ENCODE measurements at places on chromosomes 7 and 10. TPM values are rescaled to one million over a fixed set of nuclear protein-coding genes. Genes with fewer than 3 reads are reported as not detected.

The GDF10 gene
- total RNA-seq, result 2.0 TPM

- DNase-seq, result no peak
Observed at GRCh38 chr10:130901311-130902165, 410.0 kb downstream of the TCERG1L start.

- peak; percentile 43 for DNase-seq
Observed at GRCh38 chr7:100584054-100584682, 1.8 kb downstream of the LRCH4 start.

DNA sequence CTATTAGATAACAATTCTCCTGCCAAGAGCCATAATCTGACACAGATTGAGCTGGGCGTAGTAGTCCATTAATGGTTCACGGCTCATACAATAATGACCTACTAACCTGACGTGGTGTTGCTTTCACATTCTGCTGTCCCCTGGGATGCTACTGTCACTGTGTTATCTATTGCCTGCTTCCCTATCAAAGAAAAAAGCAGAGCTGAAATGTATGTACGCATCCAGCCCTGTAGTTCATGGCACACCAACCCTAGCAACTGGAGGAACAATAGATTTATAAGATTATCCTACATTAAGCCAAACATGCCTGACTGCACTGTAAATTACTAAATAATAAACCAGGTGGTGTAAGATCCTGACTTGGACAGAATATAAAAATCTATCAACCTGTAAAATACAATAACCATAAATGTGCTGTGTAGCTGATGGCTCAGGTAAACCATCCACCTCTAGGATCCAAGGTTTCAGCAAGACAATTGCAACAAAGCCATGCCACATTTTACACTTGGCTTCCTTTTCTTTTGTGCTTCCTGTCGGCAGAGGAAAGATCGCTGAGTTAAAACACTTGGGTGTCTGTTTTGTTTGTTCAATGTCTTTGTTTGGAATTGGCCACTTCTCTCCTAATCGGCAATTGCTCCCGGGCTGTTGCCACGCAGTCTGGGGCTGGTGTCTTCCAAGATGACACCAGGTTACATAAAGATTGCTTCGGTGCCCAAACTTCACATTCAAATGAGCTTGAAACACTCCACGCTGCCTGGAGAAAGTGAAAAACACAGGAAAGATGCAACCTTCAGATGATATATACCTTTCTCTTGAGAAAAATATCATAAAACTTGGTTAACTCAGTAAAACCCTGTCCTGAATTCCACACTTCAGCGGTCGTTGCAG, 143.9 kb upstream of the MGMT start:
- no peak for DNase-seq

The ZRANB1 gene
- total RNA-seq, result 35.1 TPM

- no peak for DNase-seq
Observed at GRCh38 chr10:52729271-52730104, 43.1 kb downstream of the MBL2 start.

- DNase-seq, result no peak
Observed at GRCh38 chr10:95312986-95313495, 22.2 kb upstream of the PDLIM1 start.

DNA sequence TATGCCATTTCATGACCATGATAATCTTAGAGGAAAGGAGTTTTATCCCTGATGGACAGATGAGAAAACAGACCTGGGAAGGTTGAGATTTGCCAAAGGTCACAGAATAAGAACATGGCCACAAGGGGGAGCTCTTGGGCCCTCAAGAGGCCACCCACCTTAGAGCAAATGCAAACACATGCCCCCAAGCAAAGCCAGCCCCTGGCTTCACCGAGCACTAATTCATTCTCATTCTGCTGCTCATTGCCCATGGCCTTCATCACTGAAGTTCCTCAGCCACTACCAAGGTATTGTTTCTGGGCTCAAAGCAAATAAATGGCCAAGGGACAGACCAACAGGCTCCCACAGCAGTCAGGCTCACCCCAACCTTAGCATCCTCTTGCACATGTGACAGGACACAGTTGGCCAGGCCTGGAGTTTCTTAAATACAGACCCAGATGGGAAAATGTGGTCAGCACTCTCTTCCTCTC, 44.2 kb downstream of the PDLIM1 start:
- DNase-seq, result no peak

The CREB5 gene
- 19.7 TPM for total RNA-seq

- DNase-seq, result peak; percentile 77
Observed at GRCh38 chr7:17021205-17021604, 139.4 kb upstream of the AGR3 start.

GRCh38 chr10:112744181-112745096, 205.6 kb upstream of the TCF7L2 start:
- no peak for DNase-seq

- peak; percentile 57 for DNase-seq
Observed at GRCh38 chr10:89414146-89414878, at the start of gene IFIT5. TSS of gene IFIT5 (plus strand) at chr10:89414568. CDS start at chr10:89414799, 231 bp downstream.

DNA sequence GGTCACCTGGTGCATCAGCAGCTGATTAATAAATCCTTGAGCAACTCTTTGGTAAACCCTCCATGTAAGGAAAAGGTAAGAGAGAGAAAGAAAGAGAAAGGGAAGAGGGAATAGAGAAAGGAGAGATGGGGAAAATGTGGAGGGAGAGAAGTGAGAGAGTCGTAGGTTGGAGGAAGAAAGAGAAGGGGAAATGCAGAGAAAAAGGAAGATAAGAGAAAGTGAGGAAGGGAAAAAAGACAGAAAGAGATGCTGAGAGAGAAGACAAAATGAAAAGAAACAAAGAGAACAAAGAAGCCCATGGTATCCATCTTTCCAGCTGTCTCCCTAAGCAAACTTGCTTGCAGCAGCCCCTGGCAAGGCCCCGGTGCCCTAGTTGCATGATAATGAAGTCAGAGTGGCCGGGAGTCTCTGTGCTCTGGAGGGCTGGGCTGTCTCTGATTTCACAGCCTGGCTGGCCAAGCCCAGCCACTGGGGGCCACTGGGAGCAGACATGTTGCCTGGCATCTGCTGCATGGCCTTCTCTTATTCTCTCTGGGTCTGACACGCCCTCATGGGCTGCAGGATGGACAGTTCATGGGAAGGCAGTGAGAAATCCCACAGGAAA, 48.4 kb downstream of the PRR15 start:
- DNase-seq, result no peak

The C10orf62 gene
- total RNA-seq, result not detected

The PROSER2 gene
- 9.5 TPM for total RNA-seq

GRCh38 chr10:72485701-72486100, 131.0 kb upstream of the DNAJB12 start:
- DNase-seq, result no peak

DNA sequence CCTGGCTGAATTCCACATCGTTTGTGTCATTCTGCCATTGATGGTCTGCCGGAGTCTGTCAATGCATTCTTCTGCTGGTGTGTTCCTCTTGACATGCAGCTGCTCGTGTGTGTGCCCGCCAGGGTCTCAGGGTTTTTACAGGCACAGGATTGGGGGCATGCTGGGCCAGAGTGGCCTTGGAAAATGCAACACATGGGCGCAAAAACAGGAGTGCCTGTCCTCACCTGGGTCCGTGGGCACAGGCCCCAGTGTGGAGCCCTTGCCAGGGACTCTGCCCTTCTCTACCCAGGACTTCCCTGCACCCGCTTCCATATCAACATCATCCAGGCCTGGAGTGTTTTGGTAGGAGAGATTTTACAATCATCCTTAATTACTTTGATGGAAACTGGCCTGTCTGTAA, 340.7 kb downstream of the KIF20B start:
- no peak for DNase-seq

The NRCAM gene
- 4.2 TPM for total RNA-seq

Data from breast epithelium (tissue), 4 donors.